Myocyte (in vitro differentiated cells): ENCODE measurements at places on chromosomes 7 and 10. TPM values are rescaled to one million over a fixed set of nuclear protein-coding genes. Genes with fewer than 3 reads are reported as not detected.
A peak's percentile ranks its signal among the peaks of the same experiment; 100 is the strongest.

Gene FXYD4
- total RNA-seq, result 1.8 and 6.1 TPM in 2 replicates

Gene TMEM184A
- total RNA-seq, result 0.32 and 2.8 TPM in 2 replicates

Gene TAS2R41
- not detected in 2 replicates for total RNA-seq

Gene NCOA4
- 139 and 181 TPM in 2 replicates for total RNA-seq

Gene CNTNAP2
- total RNA-seq, result not detected in 2 replicates

Gene SLC26A3
- total RNA-seq, result not detected in 2 replicates

Gene PRSS37
- total RNA-seq, result not detected in 2 replicates

Gene CHN2
- total RNA-seq, result 2.8 and 3.2 TPM in 2 replicates

Gene CPEB3
- total RNA-seq, result 3.9 and 8.6 TPM in 2 replicates

Gene ACHE
- 51.0 and 84.4 TPM in 2 replicates for total RNA-seq

GRCh38 chr10:26987851-26988250, 112.4 kb downstream of the ANKRD26 start:
- no peak for DNase-seq

DNA sequence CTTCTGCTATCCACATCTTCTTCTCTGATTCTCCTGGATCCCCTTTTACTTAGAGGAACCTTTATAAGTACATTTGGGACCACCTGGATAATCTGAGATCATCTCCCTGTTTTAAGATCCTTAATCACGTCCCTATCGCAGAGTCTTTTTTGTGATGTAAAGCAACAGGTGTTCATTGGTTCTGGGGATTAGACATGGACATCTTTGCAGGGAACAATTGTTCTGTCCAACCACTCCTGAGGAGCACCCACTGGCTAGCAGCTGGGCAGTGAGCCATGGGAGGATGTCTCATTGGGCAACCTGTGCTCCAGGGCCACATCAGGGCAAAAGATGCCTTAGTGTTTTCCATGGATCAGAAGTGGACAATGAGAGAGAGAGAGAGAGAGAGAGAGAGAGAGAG, 56.0 kb downstream of the ZNF800 start:
- peak; percentile 5 for DNase-seq

DNA sequence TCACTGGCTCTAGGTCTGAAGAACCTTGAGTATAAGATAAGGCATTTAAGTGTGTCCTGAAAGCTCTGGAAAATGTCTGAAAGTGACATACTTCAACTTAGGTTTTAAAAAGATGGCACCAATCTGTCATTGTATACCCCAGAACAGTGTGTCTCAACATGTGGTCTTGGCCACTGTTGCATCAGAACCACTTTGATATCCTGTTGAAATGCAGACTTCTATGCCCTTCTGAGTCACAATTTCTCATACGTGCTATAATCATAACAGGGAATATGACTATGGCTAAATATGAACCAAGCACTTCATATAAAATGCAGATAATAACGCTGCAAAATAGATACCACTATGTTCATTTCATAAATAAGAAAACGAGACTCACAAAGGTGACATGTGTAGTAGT, 38.0 kb upstream of the GPAM start:
- DNase-seq, result no peak

DNA sequence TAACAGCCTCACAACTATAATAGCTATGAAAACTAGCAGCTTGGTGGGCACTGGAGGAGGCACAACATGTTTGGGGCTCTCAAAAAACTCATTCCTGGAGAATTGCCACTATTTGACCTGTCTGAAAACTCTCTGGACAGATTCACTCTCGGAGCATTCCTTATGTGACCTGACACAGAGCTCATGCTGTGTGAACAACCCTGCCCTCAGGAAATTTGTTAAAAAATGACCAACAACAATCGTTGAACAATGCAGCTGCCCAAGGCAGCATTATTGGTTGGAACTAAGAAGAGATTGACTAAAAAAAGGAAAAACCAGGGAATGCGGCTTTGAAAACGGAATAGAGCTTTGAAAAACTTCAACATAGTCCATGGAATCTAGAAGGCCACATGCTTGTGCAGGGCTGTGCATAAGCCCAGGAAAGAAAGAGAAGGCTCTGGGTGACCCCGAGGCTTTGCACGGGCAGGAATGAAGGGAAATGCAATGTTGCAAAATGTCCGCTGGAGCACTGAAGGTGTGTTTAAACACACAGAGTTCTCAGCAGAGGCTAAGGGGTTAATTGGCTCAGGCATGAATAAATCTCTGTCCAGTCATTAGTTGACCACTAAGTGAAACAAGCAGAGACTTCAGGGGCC, 52.8 kb downstream of the NAMPT start:
- no peak for DNase-seq

GRCh38 chr10:128043259-128044045, 82.8 kb downstream of the MKI67 start:
- DNase-seq, result no peak

DNA sequence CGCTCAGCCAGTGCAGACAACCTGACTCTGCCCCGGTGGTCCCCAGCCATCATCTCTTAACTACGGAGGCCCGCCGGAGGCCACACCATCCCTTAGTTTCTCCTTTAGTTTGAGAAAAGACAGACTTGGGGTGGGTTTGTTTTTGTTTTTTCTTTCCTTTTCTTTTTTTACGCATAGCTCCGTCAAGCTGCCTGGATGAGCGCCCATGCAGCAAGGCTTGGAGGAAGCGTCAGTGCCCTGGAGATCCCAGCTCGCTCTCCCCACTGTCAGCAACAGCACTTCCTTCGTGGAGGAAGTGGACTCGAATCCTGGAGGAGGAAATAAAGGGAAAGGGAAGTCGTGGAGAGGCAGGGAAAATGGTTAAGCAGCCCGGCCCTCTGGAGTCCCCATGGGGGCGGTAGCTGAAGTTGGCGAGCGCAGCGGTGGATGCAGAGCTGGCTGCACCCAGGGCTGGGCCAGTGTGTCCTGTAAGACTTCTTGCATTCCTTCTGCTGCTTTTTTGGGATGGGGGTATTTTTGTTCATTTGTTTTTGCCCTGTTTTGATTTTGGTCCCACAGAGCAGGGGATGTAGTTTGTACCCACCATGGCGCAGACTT, 35.9 kb upstream of the GJD4 start:
- DNase-seq, result no peak

GRCh38 chr7:50828801-50829200, 46.1 kb upstream of the GRB10 start:
- no peak for DNase-seq

DNA sequence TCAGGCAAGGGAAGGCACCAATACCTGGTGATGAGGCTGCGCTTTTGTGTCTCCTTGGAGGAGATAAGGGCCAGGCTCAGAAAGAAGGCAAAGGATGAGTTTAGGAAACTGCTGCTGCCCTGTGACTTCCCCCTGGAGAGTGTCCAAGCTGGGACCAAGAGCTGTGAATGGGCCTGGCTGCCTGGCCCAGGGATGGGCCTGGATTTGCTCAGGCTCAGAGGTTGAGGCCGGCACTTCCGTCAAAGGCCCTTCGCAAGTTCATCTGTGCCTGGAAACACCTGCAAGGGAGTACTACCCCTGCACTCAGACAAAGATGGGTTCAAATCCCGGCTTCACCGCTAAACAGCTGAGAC, 50.5 kb upstream of the NANOS1 start:
- no peak for DNase-seq

- no peak for DNase-seq
Observed at GRCh38 chr7:145088111-145088745, 252.4 kb upstream of the TPK1 start.

DNA sequence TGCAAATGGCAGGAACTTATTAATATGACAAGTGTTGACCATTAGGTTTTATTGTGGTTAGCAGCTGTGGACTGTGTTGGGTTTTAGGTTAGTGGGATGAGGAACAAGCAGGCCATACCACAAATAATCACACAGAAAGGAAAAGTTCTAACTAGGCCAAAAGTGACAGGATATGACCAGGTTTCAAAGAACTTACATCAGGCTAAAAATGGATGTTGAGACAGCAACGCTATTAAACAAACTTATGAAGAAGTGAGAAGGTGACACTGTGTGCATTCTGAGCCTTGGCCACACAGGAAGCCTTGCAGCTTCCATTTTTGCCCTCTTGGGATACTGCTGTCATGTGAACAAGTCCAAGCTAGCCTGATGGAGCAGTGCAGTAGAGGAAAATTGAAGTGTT, 568.8 kb downstream of the HTR7 start:
- peak; percentile 8 for DNase-seq

- DNase-seq, result peak; percentile 90
Observed at GRCh38 chr7:116511552-116512519, 12.3 kb downstream of the CAV2 start.

DNA sequence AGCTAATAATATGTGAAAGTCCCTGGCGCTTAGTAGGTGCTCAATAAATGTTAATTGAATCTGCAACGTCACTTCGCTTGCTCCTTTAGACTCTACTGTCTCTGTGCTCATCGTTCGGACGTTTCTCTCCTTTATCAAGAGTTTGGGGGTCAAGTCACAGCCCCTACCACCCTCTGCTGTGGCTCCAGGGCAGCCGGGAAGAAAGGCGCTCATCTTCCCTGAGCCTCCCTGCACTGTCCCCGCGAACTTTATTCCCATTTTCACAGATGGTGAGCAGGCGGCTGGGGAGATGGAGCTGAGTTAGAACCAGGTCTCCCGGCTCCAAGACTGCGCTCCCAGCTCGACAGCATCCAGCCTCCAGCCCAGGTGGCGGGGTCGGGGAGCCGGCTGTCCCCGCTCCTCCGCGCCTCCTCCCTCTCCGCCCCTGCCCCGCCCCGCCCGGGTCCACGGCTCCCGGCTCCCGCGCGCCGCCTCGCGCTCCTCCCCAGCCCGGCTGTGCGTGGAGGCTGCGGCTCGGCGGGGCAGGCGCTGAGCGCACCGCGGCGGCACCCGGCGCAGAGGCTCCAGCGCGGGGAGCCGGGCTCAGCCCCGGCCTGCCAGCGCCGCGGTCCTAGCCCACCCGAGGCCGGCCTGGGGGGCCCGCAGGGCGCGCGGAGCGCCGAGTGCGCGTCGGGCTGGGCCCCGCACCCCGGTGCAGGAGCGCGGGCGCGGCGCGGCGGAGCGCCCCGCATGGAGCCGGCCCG, at the start of gene CLEC2L:
Gene CLEC2L (plus strand): TSS at position 487 of the 743 bp plus-strand sequence. CDS start 243 bp downstream, at position 730.
- DNase-seq, result no peak

DNA sequence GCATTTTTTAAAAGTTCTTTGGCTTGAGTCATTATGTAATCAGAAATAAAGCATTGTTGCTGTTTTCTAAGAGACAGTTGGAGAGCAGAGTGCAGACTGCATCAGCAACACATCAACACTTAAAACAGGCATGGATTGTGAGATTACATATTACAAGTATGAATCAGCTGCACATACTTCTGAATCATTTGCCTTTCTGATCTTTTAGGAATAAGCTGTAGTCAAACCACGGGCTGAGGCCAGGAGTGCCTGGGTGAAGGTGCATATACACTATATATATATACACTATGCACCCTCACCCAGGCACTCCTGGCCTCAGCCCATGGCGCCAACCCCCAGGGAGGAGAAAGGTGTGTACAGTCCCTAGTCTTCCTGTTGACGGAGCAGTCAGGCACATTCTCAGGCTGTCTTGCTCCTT, 52.4 kb upstream of the DLX6 start:
- peak; percentile 19 for DNase-seq

- DNase-seq, result peak; percentile 84
Observed at GRCh38 chr7:135321556-135321955, 87.9 kb downstream of the STRA8 start.

- DNase-seq, result no peak
Observed at GRCh38 chr10:29994811-29995210, 64.6 kb downstream of the JCAD start.

GRCh38 chr10:114288424-114289095, 49.5 kb downstream of the VWA2 start:
- DNase-seq, result no peak

- DNase-seq, result peak; percentile 64
Observed at GRCh38 chr7:85554236-85555178, 367.7 kb upstream of the SEMA3D start.

DNA sequence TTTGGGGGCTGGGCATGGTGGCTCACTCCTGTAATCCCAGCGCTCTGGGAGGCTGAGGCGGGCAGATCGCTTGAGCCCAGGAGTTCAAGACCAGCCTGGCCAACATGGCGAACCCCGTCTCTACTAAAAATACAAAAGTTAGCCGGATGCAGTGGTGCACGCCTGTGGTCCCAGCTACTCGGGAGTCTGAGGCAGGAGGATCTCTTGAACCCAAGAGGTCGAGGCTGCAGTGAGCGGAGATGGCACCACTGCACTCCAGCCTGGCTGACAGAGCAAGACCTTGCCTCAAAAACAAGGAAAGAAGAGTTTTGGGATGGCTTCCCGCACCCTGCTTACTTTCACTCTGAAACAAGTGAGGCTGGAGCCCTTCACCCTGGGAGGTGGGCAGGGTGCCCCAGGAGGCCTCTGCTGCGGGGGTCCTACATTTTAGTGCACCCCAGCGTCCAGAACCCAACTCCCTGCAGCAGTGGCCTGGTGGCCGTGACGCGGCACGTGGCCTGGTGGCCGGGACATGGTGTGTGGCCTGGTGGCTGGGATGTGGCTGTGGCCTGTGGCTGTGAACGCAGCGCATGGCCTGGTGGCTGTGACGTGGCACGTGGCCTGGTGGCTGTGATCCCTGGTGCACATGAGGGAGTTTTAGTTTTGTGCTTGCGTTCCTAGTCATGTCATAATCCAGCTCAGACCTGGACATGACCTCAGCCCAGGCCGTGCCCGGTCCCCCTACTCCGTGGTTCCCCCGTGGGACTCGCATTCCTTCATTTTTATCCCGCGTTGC, 9.3 kb downstream of the KNDC1 start:
- DNase-seq, result no peak

DNA sequence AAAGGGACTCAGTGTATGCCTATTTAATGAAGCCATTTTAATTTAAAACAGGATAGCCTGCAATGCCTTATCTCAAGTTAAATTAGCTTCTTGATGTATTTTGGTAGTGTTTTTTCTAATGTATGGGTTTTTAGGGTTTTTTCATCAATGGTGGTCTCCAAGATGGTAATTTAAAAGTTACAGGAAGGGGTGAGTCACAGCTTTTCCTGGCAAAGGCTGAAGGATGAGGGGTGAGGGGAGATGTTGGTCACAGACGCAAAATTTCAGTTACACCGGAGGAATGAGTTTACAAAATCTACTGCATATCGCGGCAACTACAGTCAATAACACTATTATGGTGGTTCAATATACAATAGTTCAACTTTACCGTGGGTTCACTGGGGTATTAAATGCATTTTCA, 31.6 kb downstream of the CCDC3 start:
- DNase-seq, result no peak

DNA sequence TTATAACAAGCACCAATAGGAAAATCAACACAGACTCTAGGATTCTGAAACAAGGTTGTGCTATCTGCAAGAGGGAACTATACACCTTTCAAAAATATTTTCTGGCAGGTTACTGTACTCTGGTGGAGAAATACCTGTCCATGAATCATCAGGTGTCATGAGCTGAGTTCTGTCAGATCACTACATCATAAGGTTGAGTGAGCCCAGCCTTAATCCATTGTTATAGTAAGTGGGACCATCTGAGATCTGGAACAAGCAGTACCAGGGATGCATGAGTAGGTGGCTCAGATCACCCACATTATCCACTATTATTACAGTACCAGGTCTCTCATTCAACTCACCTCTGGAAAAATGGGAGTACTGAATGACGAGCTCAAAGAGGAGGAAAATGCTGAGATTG, 212.4 kb downstream of the DGKI start:
- DNase-seq, result no peak

DNA sequence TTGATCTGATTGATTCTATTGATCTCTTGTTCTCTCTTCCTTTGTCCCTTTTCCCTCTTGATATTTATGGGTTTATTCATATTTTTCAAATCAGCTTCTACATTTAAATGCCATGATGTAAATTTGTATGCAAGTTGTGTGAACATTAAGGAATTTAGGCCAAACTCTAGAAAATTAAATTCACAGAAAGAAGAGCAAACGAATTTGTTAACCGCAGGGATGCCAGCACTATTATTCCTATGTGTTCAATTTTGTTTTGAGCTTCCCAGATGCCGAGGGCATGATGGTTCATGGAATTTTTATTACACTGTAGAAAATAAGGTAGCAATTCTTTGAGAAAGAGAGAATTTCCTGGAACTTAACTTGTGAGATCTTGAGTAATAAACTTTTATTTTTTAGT, 220.9 kb downstream of the BUB3 start:
- DNase-seq, result no peak
